ENCODE measurements at places on chromosomes 4 and X. TPM values are rescaled to one million over a fixed set of nuclear protein-coding genes. Genes with fewer than 3 reads are reported as not detected.

The SASH3 gene
- total RNA-seq = 17.1 TPM

The PPP2R2C gene
- total RNA-seq = not detected

The C4orf51 gene
- not detected for total RNA-seq

The UGT2A2 gene
- not detected for total RNA-seq

The MAGEB10 gene
- not detected for total RNA-seq

The ERVMER34-1 gene
- total RNA-seq = 3.0 TPM

The RPGR gene
- 10.6 TPM for total RNA-seq

All from left lung (tissue), 14 donors.